ENCODE measurements at places on chromosomes 12 and 14. TPM values are rescaled to one million over a fixed set of nuclear protein-coding genes. Genes with fewer than 3 reads are reported as not detected.

The MYO1A gene
- 0.39 TPM for total RNA-seq

The C1QL4 gene
- total RNA-seq, result not detected

The DIO2 gene
- total RNA-seq, result not detected

- no peaks in the 10 kb centered on the region for H3K4me1 ChIP-seq
- H3K27ac ChIP-seq, result no peak overlapping the region
- no peak for DNase-seq
- H3K4me3 ChIP-seq, result no peak overlapping the region
- H3K27me3 ChIP-seq, result no peaks in the 10 kb centered on the region
- no peaks in the 10 kb centered on the region for H3K36me3 ChIP-seq
Measured at GRCh38 chr12:85693093-85693665, 143.0 kb downstream of the RASSF9 start.

The NTS gene
- total RNA-seq, result not detected

DNA sequence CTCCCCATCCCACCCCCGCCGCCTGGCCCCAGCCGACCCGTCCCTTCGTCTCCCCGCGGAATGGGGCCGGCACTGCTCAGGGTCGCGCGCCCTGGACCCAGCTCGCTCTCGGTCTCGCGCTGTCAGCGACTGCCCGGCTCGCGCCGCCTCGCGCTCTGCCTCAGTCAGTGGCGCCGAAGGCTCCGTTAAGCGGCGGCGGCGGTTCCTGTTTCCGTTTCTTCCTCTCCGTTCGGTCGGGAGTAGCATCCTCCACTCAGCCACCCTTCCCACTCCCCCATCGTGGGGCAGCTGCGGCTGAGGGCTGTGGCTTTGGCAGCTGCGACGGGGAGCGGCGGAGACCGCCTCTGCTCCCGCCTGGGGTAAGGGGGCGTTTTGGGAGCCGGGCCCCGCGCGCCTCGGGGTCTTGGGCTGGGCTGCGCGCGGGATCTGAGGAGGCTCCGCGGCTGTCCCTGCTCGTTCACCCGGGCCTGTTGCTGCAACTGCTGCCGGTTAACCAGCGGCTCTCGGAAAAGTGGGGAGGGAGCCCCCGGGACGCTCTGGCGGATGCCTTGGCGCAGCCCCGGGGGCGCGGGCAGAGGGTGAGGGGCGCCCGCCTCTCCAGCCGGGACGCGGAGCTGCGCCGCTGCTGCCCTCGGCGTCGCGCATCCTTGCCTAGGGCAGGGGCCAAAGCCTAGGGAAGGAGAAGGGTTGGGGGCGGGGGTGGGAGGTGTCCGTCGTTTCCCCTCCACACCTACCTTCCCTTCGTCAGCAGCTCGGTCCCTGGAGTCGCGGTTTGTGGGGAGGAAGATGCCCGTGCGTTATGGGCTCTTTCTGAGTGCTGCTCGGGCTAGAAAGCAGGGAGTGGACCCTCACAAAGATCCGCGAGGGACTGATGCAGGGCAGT lies 567 bp downstream of the FUT8 start:
- H3K4me3 ChIP-seq, result peak overlapping the region; percentile 99
- peaks cover 16% of the 10 kb centered on the region for H3K36me3 ChIP-seq
- H3K4me1 ChIP-seq, result peaks cover 43% of the 10 kb centered on the region
- no peak for DNase-seq
- no peaks in the 10 kb centered on the region for H3K27me3 ChIP-seq
- peak overlapping the region; percentile 99 for H3K27ac ChIP-seq

The MYF5 gene
- total RNA-seq, result not detected

- H3K4me3 ChIP-seq, result no peak overlapping the region
- H3K36me3 ChIP-seq, result no peaks in the 10 kb centered on the region
- DNase-seq, result no peak
- no peaks in the 10 kb centered on the region for H3K27me3 ChIP-seq
Measured at GRCh38 chr14:45364565-45365156, 111.7 kb upstream of the MIS18BP1 start.

- DNase-seq, result no peak
- no peaks in the 10 kb centered on the region for H3K4me1 ChIP-seq
- no peaks in the 10 kb centered on the region for H3K27me3 ChIP-seq
- H3K4me3 ChIP-seq, result no peak overlapping the region
Measured at GRCh38 chr12:20398686-20399085, 30.3 kb downstream of the PDE3A start.

The DLK1 gene
- not detected for total RNA-seq

GRCh38 chr12:63400718-63401117 lies 249.7 kb upstream of the AVPR1A start:
- DNase-seq, result no peak
- H3K27ac ChIP-seq, result no peak overlapping the region
- H3K27me3 ChIP-seq, result no peaks in the 10 kb centered on the region

DNA sequence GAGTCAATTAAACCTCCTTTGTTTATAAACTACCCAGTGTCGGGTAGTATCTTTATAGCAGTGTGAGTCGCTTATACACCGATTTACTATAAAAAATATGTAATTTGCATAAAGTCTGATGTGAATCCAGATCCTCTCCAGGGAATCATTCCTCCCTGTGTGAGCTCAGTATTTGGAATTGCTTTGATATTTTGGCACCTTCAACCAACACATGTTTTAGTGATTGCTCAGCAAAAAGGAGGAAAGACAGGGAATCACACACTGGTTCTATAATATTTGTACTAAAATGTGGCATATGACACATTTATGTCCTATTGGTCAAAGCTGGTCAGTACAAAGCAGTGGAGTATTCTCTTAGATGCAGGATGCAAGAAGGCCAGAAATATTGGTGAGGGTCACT lies 703.9 kb upstream of the ATXN7L3B start:
- no peak overlapping the region for H3K4me3 ChIP-seq
- no peaks in the 10 kb centered on the region for H3K36me3 ChIP-seq
- no peaks in the 10 kb centered on the region for H3K4me1 ChIP-seq
- H3K27me3 ChIP-seq, result no peaks in the 10 kb centered on the region
